ENCODE measurements at places on chromosomes 2 and 18. TPM values are rescaled to one million over a fixed set of nuclear protein-coding genes. Genes with fewer than 3 reads are reported as not detected.

DNA sequence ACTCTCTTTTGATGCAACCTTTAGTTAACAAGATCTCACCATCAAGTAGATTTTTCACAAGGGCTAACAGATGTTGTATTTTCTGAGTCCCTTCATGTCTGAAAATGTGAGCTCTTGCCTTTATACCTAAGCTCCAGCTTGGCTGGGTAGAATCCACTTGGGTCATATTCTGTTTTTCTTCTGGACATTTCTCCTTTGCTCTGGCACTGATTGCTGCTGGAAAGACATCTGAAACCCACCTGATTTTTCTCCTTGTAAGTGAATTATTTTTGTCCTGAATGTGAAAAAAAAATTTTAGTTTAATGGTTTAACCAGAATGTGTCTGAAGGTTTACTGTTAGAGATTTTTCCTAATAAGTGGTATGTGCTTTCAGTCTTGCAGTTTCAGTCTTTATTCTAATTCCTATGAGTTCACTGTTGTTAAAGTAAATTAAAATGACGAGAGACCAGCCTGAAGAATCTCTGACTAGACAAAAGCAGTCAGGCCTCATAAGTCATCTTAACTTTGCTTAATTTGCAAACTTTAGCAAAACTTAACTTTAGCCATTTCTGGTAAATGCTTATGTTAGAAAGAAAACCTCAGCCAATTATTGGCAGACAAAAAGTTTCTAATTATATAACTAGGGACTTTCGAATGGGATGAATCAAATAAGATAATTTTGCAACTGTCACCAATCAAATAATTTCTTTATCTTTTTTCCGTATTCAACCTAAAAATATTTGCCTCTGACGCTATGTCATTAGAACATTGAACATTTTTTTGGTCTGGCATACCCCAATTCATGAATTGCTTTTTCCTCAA lies 70.8 kb downstream of the ACAA2 start:
- no peaks in the 10 kb centered on the region for H3K36me3 ChIP-seq
- no peak overlapping the region for H3K4me3 ChIP-seq
- DNase-seq, result no peak
- no peak overlapping the region for H3K27ac ChIP-seq
- peaks cover 4% of the 10 kb centered on the region for H3K27me3 ChIP-seq

- no peak overlapping the region for H3K4me3 ChIP-seq
- DNase-seq, result no peak
- H3K36me3 ChIP-seq, result no peaks in the 10 kb centered on the region
These were observed 107.3 kb upstream of the SLC8A1 start for GRCh38 chr2:40559175-40559574.

- H3K36me3 ChIP-seq, result peaks cover 3% of the 10 kb centered on the region
- H3K4me3 ChIP-seq, result peak overlapping the region; percentile 86
- DNase-seq, result no peak
- H3K27me3 ChIP-seq, result no peaks in the 10 kb centered on the region
- H3K4me1 ChIP-seq, result peaks cover 30% of the 10 kb centered on the region
These were observed 3.6 kb downstream of the B3GNT2 start for GRCh38 chr2:62199392-62200125.

GRCh38 chr2:224938651-224939182 lies 103.6 kb downstream of the DOCK10 start:
- H3K4me1 ChIP-seq, result peaks cover 31% of the 10 kb centered on the region
- peaks cover 5% of the 10 kb centered on the region for H3K36me3 ChIP-seq

GRCh38 chr2:214649440-214650205 lies 159.9 kb downstream of the BARD1 start:
- H3K27ac ChIP-seq, result no peak overlapping the region
- no peak overlapping the region for H3K4me3 ChIP-seq
- H3K36me3 ChIP-seq, result no peaks in the 10 kb centered on the region
- H3K4me1 ChIP-seq, result no peaks in the 10 kb centered on the region
- no peaks in the 10 kb centered on the region for H3K27me3 ChIP-seq

GRCh38 chr2:236910781-236911495 lies 174.8 kb upstream of the COPS8 start:
- no peaks in the 10 kb centered on the region for H3K4me1 ChIP-seq
- DNase-seq, result no peak
- H3K36me3 ChIP-seq, result no peaks in the 10 kb centered on the region

GRCh38 chr2:106075048-106075447 lies 119.1 kb downstream of the UXS1 start:
- DNase-seq, result no peak
- no peak overlapping the region for H3K4me3 ChIP-seq
- no peak overlapping the region for H3K27ac ChIP-seq
- H3K36me3 ChIP-seq, result no peaks in the 10 kb centered on the region
- no peaks in the 10 kb centered on the region for H3K27me3 ChIP-seq

Gene CCL20
- total RNA-seq, result 5.5 TPM

Gene CYP27C1
- not detected for total RNA-seq

Gene CNDP1
- total RNA-seq, result not detected

Gene KCNG2
- total RNA-seq, result not detected

Gene EIF2AK3
- total RNA-seq, result 24.8 TPM
